ENCODE measurements at places on chromosomes 4 and X.

- peak; percentile 79 for DNase-seq
Measured at GRCh38 chr4:17664755-17665154, 50.3 kb downstream of the MED28 start.

DNA sequence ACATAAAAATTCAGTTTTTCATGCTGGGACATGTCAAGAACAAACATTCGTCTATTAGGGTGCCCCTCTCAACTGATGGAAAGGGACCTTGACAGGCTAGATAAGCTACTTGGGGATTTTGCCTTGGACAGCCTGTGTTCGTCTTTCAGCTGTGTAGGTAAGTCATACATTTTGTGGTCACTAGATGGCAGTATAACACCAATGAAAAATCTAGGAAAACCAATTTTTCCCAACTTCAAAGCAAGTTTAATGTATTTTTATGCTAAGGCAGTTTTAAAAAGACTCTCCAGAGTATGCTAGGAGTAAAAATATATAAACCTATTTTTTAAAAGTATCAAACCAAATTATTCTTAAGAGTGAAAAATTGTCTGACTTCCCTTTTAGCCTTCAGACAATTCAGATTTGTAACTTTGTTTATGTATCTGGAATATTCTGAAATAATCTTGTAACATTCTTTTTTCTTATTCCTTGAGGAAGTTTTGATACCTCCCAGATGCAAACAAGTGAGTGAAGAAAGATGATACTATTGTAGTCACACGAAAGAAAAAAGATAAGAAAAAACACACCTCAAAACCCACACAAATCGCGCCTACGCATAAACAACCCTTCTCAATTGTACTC lies 158.3 kb downstream of the CPE start:
- peak; percentile 45 for DNase-seq

DNA sequence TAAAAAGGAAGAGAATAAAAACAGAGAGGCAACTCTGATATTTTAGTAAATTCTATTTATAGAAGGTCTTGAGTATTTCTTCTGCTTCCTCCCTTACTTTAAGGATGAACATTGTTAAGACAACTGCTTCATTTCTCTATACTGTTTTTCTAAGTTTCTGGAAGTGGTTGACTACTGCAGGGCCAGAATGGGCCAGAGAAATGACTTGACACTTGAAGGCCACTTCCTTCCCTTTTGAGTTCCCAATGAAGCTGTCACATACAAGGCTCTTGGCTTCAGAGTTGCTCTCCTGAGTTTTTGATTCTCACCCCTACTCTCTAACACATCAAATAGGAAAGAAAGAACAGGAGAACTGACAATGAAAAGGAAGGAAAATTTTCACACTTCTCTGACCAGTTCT lies 37.6 kb downstream of the PKD2 start:
- peak; percentile 65 for DNase-seq

DNA sequence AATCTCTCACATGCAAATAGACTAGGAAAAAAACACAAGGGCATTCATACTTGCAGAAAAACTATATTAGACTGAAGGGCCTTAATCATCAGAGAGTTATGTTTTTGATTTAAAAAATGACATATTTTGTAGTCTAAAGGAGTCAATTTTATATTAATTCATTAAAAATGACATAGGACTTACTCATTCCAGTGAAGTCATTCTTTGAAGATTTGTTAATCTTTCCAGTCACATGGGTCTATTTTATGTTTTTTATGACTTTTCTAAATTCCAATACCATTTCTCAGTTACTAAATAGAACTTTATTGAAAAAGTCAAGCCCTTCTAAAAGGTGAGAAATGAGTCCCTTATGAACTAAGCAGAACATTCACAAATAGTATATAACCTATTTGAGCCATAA lies 743.8 kb upstream of the INTU start:
- DNase-seq, result no peak

GRCh38 chr4:83708500-83709175 lies 172.7 kb downstream of the GPAT3 start:
- DNase-seq, result no peak

GRCh38 chr4:106358899-106359298 lies 9.7 kb downstream of the GIMD1 start:
- DNase-seq, result peak; percentile 68

GRCh38 chr4:69775321-69775867 lies 15.0 kb upstream of the SULT1B1 start:
- DNase-seq, result no peak

GRCh38 chr4:100982345-100982744 lies 365.0 kb downstream of the PPP3CA start:
- DNase-seq, result peak; percentile 11

DNA sequence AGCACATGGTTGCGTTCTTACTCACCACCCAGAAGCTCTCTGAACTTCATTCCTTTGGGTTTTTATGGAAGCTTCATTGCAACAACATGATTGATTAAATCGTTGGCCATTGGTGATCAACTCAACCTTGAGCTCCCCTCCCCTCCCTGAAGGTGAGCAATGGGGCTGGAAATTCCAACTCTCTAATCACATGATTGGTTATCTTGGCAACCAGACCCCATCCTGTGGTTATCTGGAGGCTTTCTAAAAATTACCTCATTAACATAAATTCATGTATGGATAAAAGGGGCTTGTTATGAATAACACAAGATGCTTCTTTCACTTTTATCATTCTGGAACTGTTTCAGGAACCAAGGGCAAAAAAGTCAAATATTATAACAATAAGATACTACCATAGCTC lies 34.6 kb upstream of the NMU start:
- DNase-seq, result no peak

DNA sequence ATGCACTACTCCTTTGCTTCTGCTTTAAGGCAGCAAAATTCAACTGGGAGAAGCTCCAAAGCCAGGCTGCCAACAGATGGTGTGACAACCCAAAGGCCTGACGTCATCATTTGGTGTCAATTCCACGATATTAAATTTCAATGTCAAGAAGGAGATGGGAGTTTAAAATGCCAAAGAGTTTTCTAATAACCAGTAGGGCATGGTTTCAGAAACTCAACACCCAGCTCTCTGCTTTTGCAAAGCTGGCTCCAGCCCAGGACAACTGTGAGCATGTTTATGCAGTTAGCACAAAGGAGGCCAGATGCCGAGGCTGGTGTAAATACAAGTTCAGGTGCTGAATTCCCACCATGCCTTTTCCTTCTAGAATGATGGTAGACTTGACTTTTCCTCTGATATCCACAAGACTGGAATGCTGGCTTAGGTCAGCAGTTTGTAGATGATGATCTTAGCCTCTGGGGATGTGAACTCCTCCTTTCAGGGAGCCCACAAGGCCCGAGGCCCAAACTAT lies 67.3 kb downstream of the AFAP1 start:
- DNase-seq, result no peak

- no peak for DNase-seq
Measured at GRCh38 chr4:11334887-11335286, 93.8 kb downstream of the HS3ST1 start.

GRCh38 chr4:160038615-160039014 lies 935.7 kb downstream of the RAPGEF2 start:
- DNase-seq, result no peak

GRCh38 chr4:142516686-142517526 lies 329.2 kb downstream of the INPP4B start:
- no peak for DNase-seq

GRCh38 chr4:147157860-147158701 lies 212.4 kb upstream of the TTC29 start:
- DNase-seq, result no peak

- DNase-seq, result peak; percentile 36
Measured at GRCh38 chrX:151396042-151396824, 773 bp upstream of the VMA21 start.

DNA sequence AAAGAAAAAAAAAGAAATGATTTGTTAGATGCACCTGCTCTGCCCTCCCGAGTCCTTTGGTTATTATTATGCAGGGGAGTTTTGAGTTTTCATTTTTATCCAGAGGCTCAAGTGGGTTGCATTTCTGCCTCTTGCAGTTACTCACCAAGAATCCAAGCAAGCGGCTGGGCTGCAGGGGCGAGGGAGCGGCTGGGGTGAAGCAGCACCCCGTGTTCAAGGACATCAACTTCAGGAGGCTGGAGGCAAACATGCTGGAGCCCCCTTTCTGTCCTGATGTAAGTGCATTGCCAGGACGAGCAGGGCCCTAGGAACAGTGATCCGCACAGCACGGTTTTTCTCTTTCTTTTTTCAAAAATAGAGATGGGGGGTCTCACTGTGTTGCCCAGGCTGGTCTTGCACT lies 39.1 kb downstream of the HTT-AS start:
- DNase-seq, result no peak

DNA sequence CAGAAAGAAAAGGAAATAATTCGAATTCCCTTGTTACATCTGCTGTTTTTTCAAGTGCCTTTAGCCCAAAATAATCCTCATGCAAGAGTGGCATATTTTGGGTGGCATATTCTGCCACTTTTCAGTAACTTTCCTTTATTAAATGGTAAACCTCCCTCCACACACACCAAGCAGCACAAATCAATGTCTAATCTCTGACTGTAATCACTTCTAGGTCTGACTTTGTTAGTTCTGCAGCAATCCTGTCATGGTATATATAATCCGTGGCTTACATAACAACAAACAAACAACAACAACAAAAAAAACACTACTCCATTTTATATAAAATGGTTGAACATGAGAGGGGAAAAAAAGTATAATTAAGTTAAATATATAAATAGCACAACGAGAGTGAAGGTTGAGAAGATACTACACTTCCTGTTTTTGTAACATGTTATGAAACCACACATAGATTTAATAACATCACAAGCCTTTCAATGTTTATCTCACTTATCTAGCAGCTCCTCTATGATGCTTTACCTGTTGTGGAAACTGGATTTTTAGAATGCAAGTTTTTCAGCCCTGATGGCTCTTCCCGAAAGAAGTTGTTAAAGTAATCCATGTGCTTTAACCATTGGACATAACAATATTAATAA lies 715.4 kb downstream of the GRXCR1 start:
- no peak for DNase-seq

DNA sequence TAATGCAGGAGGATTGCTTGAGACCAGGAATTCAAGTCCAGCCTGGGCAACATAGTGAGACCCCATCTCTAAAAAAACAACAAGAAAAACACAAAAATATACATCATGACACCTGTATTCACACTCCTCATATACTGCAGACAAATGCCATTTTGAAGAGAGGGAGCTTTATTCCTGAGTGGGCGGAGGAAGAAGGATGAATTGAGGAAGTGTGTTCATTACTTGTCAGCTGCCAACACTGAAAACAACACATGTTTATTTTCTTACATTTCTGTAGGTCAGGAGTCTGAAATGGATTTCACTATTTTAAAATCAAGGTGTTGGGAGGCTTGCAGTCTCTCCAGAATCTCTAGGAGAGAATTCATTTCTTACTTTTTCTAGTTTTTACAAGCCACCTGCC lies 47.2 kb upstream of the CD99 start:
- DNase-seq, result peak; percentile 16

DNA sequence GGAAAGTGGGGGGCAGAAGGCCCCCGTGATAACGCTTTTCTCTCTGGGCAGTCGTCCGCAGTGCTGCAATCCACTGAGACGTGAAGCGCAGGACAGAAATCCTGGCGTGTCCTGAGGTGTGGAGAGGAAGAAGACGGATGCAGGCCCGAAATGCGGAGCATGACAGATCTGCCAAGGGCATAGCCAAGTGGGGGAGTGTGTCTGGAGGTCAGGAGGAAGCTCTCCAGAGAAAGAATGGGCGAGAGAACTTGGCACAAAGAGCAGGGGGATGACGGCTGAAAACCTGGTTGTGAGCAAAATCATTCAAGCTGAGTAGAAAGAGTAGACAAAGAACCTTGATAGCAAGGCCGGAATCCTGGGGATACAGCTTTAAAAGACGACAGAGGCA lies 23.7 kb upstream of the HELT start:
- DNase-seq, result no peak

DNA sequence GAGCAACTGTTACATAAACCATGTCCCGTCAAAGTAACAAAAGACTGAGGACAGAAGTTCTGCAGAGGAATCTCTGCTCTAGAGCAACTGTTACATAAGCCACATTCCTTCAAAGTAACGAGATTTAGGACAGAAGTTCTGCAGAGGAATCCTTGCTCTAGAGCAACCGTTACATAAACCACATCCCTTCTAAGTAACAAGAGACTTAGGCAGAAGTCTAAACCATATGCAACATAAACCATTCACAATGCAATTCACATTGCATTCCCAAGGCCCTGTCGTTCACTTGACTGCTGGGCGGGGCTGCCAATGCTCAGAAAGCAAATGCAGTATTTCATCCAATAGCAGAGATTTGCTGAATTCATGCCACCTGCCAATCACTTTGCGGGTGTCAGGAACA lies 124.4 kb upstream of the PUDP start:
- DNase-seq, result no peak

- DNase-seq, result no peak
Measured at GRCh38 chrX:48961585-48962091, 4.2 kb upstream of the OTUD5 start.

DNA sequence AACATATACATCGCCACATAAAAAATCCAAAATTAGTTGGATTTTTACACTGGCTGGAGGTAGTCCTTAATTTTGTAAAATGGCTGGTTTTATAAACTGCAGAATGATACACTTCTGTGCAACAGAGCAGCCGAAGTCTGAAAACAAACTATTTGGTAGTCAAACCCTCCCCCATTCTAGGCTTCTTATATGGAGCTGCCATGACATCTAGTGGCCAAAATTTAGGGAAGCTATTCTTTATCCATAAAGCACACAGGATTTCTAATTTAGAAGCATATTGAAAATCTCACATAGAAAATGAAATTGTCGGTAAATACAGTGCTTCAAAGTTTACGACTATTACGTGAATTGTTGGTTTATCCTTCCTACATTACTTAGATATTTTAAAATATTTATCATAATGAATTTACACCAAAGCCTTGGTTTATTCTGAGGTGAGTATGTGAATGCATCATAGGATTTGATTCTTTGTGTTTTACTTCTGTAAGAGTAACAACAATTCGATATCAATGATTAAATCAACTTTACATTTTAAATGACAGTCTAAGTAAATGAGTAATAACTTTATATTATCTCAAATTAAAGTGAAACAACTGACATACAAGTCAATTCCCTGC lies 113.4 kb upstream of the FAM241A start:
- DNase-seq, result peak; percentile 61

GRCh38 chrX:31181377-31182000 lies 109.6 kb upstream of the FTHL17 start:
- DNase-seq, result no peak

DNA sequence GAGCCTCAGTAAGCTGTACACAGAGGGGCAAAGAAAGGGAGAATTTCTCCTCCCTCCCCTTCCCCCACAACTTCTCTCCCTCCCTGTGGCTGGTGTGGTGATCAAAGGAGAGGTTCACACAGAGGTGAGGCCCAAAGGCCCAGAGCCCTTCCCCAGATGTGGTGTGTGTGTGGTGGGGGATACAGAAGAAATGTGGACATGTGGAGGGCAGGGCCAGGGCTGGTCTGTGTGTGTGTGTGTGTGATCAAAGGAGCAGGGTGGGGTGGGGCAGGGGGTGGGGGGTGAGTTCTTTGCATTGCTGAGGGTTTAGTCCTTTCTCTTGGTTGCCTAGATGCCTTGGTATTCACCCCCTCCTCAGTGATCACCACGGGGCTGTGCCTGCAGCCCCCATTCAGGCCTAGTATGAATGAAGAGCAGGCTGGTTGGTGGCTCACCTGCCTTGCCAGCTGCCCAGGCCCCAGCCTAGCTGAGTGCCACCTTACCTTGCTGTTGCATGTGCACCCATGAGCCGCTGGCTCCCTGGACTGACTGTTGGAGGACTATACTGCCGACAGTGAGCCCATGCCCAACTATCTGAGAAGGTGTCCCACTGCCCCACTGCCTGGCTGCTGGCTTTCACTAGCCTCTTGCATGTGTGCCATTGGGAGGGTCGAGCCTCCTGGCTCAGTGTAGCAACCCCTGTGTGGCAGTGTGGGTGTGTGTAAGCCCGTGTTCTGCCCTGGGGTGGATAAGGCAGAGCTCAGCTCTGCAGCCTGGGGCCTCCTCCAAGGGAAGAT lies 101.9 kb downstream of the EFNB1 start:
- no peak for DNase-seq

Data from suppressor macrophage (primary cell).